Activated T-cell treated with anti-CD3 and anti-CD28 coated beads for 1 hour (primary cell): ENCODE measurements at places on chromosomes 16 and 17.
A peak's percentile ranks its signal among the peaks of the same experiment; 100 is the strongest.

DNA sequence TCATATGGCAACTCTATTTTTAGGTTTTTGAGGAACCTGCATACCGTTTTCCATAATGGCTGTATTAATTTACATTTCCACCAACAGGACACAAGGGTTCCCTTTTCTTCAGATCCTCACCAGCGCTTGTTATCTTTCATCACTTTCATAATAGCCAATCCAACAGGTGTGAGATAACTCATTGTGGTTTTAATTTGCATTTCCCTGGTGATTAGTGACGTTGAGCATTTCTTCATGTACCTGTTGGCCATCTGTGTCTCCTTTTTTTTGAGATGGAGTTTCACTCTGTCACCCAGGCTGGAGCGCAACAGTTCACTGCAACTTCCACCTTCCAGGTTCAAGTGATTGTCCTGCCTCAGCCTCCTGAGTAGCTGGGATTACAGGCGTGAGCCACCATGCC is 36.2 kb upstream of the ABCC3 start:
- no peak for DNase-seq

DNA sequence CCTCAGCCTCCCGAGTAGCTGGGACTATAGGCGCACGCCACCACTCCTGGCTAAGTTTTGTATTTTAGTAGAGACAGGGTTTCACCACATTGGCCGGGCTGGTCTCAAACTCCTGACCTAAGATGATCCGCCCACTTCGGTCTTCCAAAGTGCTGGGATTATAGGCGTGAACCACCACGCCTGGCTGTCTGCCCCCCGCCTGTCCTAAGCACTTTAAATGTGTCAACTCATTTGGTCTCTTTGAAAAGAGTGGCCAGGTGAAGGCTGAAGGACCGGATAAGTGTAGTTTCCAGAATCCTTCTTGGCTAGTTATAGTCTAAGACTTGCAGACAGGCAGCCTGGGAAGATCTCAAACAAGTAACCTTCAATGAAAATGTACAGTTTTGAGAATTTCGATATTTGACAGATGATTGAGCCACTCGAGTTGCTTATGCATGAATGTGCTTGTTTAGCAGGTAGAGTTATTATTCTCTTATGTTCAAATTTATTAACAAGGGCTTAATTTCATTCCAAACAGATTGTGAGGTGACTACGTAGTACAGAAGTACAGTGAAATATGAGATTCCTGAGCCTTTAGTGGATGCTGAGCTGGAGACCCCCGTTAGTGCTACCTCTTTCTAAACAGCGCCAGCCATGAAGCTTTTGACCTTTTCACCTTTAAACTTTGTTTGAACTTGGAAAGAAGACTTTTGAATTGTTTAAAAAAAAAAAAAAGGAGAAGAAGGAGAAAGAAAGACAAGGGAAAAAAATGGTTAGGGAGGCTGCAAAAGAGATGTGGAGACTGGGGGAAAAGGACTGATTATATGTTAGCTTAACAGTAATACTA is 164.4 kb upstream of the TBX2 start:
- DNase-seq, result no peak

- no peak for DNase-seq
These were observed 255.6 kb downstream of the HS3ST3A1 start for GRCh38 chr17:13346081-13346533.

GRCh38 chr16:67394155-67395104 is 1.1 kb upstream of the TPPP3 start:
- no peak for DNase-seq

- no peak for DNase-seq
These were observed 29.8 kb upstream of the RBBP6 start for GRCh38 chr16:24509536-24509935.

- DNase-seq, result no peak
These were observed 94.5 kb downstream of the ANKFN1 start for GRCh38 chr17:56247816-56248215.

- peak; percentile 52 for DNase-seq
These were observed 1.0 kb upstream of the ATP2A3 start for GRCh38 chr17:3965118-3965800.

GRCh38 chr17:19719355-19720209 is 3.2 kb upstream of the SLC47A2 start:
- no peak for DNase-seq

DNA sequence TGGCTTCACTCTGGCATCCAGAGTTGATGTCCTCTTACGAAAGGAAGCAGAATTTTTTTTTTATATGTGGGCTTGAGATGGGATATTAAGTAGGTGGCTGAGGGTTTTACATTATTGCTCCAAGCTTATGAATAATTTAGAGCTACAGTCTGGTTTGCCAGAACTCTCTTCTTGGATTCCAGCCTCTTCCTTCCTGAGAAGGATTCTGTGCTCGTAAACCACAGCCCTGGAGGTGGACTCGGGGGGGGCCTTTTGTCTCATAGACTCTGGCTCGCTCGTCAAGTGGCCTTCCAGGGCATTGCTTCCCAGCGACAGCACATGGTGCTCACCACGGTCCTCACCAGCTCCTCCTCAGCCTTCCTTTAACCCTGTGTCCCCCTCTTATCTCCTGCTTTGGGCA is 43.2 kb downstream of the TMEM11 start:
- DNase-seq, result no peak

DNA sequence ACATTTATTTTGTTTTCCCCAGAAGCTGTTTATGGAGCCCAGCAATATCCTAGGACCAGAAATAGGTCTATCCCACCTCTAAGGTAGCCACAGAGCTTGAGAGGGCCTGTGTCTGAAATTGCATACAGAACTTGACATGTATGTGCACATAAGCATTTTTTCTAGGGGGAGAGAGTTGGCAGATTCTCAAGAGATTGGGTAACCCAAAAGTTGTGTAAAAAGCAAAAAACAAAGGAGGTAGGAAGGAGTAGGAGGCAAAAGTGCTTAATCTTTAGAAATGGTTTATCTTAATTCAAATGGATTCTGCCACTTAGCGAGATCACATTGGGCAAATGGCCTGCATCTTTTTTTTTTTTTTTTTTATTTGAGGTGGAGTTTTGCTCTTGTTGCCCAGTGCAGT is 3.5 kb downstream of the PLK1 start:
- no peak for DNase-seq

DNA sequence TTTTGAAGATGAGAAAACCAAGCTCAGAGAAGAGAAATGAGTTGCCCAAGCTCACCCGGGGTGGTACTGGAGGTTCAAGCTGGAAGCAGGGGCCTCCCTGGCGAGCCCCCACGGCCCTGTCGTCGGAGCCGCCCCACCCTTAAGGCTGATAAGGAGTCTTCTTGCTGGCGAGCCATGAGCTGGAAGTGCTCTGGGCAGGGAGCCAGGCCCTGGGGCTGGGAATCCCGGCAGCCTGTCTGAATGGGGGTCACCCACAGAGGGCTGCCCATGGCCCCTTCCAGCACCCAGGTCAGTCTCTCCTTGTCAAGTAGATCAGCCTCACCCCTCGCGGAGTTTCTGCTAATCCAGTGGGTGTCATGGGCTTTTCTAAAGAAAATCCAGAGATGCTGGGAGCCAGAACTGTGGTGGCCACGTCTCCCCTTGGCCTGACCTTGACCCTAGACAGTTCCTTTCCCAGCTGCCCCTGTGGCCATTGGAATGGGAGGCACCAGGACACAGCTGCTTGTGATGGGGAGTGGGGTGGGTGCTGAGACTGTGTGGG is 1.2 kb upstream of the P2RX1 start:
- DNase-seq, result no peak
